Esophagus muscularis mucosa (tissue), 4 donors: ENCODE measurements at places on chromosomes 7 and 10.

DNA sequence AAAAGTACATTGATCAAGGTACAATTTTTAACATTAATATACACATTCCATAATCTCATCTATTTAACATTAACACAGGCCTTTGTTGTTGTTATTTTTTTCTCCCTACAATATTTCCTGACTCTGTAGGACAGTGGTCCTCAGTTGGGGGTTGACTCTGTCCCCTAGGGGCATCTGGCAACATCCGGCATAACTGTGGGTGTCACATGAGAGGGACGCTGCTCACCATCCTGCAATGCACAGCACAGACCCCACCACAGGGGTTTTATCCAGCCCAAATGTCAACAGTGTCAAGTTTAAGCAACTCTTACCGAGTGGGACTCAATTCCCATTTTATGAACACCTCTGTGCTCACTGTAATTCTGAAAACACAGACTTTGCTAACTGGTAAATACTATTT, 8.8 kb downstream of the IDI1 start:
- no peak for DNase-seq

GRCh38 chr7:6027806-6028365, 3.3 kb upstream of the ANKRD61 start:
- no peak for DNase-seq

GRCh38 chr10:89171263-89171872, 35.7 kb downstream of the CH25H start:
- no peak for DNase-seq

- DNase-seq, result no peak
These were observed 6.3 kb upstream of the CFAP70 start for GRCh38 chr10:73364964-73365363.

- DNase-seq, result no peak
These were observed 41.6 kb upstream of the LYZL2 start for GRCh38 chr10:30671026-30671616.

GRCh38 chr10:127431525-127431924, 117.6 kb upstream of the NPS start:
- no peak for DNase-seq

DNA sequence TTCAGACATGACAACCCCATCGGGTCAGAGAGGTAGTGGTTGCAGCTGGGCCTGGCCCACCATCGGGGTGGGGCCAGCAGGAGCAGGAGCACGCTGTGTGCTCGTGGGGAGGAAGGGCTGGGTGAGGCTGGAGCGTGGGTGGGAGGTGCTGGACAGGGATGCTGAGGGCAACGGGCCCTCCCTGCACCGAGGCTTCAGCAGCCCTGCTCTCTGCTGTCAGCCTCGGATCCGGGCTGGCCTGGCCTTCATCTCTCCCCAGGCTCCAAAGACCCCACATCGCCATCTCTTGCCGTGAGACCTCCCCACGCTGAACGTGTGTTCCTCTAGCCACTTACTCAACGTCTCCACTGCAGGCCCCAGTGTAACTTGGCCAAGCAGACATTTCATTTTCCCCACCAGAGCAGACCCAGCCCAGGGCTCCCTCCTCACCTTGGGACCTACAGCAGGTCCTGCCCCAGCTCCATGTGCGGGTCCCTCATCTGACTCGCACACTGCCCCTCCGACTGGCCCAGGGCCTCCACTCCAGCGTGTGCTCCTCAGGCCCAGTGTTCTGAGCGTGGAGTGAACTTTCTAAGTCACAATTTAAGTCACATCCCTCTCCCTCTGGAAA, 462.4 kb downstream of the DNAJB6 start:
- no peak for DNase-seq

DNA sequence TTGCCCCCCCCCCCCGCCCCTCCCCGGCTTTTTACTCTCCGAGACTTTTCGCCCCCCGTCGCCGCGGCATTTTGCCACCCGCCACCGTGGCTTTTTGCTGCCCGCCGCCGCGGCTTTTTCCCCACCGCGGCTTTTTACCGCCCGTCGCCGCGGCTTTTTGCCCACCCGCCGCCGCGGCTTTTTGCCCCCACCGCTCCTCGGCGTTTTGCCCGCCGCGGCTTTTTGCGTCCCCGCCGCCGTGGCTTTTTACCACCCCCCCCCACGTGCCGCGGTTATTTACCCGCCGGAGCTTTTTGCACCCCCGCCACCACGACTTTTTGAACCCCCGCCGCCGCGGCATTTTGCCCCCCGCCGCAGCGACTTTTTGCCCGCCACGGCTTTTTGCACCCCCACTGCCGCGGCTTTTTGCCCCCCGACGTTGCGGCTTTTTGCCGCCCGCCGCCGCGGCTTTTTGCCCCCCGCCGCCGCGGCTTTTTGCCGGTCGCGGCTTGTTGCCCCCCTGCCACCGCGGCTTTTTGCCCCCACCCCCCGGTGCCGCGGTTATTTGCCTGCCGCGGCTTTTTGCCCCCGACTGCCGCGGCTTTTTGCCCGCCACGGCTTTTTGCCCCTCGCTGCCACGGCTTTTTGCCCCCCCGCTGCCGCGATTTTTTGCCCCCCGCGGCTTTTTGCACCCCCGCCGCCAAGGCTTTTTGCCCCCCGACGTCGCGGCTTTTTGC, 461.1 kb downstream of the ZNF33B start:
- DNase-seq, result no peak

DNA sequence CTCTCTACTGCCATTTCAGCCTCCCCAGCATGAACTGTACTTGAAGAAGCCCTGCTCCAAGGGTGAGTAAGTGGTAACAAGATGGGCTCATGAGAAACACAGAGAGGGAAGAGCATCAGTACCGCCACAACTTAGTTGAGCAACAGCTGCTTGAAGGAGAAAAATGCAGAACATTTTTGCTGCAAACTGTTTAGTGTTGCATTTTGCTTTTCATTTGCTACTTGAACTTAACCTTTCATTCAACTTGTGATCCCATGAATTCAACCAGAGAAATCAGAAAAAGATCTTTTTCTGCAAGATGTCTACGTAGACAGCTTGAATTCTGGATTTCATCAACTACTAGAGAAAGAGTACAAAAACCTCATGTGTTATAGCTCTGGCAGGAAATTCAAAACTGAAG, 40.7 kb downstream of the ANK3 start:
- DNase-seq, result no peak

DNA sequence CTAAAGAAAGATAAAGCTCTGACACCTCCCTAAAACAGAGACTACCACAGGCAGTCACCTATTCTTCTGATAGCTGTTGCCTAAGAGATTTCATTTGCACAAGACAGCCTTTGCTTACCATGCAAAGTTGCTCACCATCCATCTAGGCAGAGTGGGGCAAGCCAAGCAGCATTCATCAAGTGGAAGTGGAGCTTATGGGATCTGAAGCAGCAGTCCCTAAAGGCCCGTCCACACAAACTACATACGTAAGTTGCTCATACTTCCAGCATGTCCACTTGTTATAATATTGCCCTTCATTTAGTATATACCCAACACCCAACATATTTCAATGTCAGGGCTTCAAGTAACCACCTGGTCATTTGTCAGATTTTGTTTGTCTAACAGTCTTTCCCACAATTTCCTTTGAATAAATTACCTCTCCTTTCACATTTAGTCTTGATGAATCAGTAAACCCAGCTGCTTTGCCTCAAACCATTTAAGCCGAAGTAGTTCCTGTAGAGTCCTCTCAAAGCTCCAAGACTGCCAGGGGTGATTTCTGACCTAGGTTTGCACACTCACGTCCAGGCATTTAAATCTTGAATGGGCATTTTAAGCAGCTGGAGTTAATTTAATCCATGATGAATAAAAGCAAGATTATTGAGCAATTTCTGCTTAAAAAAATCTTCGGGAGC, 67.9 kb downstream of the ATAD1 start:
- no peak for DNase-seq

DNA sequence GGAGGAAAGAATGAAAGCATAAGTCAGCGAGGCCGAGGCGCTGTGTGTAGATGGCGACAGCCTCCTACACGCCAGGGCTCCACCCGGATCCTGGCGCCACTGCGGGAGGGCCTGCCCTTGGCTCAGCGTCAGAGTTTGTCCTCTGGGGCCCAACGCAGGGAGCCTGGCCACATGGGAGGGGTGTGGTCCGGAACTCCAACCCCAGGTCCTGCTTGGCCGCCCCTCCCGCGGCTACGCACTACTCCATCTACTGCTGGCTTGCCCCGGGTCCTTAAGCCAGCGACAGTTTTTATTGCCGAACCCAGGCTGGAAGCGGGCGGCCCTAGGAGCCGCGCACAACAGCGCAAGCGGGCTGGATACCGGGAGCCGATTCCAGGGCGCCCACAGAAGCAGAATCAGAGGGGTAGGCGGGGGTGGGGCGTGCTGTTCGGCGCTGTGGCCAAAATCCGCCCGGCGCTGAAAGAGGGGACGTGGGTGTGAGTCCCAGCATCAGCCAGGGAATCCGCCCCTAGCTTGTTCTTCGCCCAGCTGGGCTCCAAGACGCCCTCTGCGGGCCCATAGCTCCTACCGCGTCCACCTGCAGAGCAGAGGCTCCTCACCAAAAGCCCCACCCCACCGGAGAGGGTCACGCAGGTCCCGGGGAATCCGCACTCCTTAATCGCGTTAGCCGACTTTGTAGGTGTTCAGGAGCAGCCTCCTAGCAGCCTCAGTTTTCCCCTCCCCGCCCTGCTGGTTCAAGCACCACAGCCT, 4.5 kb downstream of the KAZALD1 start:
- no peak for DNase-seq

- DNase-seq, result peak; percentile 60
These were observed 106.6 kb upstream of the MKLN1 start for GRCh38 chr7:131221061-131221460.

- no peak for DNase-seq
These were observed 332.0 kb upstream of the LRGUK start for GRCh38 chr7:133795068-133795665.

GRCh38 chr10:54905578-54906192, 104.7 kb upstream of the PCDH15 start:
- no peak for DNase-seq

DNA sequence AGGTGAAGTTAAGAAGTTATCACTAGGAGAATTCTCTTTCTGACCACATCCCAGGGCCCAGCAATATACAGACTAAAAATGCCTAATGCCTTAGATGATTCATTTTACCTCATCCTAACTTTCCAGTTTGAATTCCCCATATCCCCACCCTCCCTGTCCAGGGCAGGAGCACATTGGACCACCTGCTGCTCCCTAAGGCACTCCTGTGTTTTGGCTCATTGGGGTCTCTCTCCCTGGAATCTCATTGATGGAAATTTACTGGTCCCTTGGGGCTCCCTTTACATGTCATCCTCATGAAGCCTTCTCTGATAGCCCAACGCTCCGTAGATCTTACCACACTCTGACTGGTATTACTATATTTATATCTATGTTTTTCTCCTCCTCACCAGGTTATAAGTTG, 2.7 kb downstream of the IL2RA start:
- DNase-seq, result no peak

DNA sequence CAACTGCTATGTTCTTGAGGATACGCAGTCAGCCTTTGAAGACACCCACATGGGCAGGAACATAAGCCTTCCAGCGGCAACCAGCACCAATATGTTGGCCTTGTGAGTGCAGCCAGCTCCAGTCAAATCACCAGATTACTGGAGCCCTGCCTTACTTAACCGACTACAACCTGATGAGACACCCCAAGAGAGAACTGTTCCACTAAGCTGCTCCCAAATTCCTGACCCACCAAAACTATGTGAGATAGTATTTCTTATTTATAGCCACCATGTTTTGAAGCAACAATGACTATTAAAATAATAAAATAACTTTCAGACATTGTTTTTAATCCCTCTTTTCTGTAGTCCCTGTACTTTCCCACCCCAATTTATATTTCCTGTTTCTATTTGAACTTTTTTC, 179.6 kb downstream of the ADK start:
- no peak for DNase-seq

GRCh38 chr7:74230446-74231231, 20.8 kb downstream of the LAT2 start:
- no peak for DNase-seq

DNA sequence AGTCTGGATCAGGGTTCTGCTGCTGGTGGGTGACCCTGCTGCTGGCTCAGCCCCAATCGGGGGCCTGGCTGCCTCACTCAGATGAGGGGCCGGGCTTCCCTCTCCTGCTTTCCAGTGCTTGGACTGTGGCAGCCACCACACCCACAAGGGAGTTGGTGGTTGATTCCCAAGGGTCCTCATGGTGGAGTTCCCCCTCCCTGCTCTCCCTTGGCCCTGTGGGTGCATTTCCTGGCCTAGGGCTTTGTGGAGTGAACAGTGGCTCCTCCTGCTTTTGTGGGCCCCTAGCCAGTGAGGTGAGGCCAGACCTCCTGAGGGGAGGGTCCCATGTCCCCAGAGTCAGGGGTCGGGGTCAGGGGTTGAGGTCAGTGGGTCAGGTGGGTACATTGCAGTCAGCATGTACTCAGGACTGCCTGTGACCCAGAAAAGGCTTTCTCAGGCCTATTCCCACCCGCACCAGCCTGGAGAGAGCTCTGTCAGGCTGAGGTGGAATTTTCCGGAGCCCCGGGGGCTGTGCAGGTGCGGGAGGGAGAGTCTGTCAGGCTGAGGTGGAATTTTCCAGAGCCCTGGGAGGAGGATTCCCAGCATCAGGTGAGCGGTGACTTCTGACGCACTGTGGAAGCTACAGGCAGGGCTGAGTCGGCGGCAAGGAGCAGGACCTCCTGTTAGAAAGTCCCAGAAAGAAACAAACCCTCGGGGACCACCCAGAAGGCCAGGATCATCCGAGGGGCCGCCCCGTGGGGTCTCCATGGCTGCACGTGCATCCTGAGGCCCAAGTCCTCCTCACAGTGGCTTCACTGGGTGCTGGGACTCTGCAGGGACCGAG, 94.4 kb upstream of the INSIG1 start:
- no peak for DNase-seq

- no peak for DNase-seq
These were observed 245.0 kb downstream of the KIAA1217 start for GRCh38 chr10:24453973-24454372.

DNA sequence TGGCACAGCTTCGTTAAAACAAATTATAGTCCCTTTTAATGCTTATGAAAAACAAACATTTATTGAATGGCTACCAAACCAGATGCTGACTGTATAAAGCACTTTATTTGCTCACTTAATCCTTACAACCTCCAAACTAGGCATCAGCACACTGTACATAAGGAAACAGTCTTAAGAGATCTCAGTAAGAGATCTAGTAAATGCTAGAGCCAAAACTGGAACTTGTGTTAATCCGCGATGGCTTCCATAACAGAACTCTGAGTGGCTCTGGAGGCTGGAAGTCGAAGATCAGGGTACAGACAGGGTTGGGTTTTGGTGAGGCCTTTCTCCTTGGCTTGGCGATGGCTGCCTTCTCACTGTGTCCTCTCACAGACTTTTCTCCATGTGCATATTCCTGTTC, 27.0 kb downstream of the PDZD8 start:
- DNase-seq, result no peak
